Effector CD4-positive, alpha-beta T cell (primary cell): ENCODE measurements at places on chromosomes 11 and 22.

- no peak for DNase-seq
These were observed 375.0 kb downstream of the NTM start for GRCh38 chr11:131745405-131745804.

DNA sequence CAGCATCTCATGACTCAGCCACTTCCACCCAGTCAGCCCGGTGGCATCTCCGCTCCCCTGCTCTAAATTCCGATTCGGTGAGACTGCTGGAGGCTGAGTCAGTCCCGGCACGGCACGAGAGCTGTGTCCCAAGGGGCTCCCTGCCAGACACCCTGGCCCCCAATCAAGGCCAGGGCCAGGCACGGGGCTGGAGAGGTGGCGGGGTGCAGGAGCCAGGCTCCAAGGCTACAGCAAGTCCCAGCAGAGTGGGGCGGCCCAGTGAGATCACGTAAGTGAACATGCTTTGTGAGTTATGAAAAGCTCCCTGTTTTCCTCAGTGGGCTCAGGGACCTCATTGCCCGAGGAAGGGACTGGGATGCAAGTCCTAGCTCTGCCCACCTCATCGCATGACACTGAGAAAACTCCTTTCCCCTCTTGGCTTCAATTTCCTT, 3.0 kb downstream of the C11orf68 start:
- no peak for DNase-seq

- DNase-seq: no peak
These were observed 11.6 kb downstream of the PISD start for GRCh38 chr22:31650391-31650790.

GRCh38 chr11:87125257-87125656, 87.5 kb downstream of the TMEM135 start:
- no peak for DNase-seq

GRCh38 chr11:23569134-23569533, 708.9 kb upstream of the CCDC179 start:
- no peak for DNase-seq

DNA sequence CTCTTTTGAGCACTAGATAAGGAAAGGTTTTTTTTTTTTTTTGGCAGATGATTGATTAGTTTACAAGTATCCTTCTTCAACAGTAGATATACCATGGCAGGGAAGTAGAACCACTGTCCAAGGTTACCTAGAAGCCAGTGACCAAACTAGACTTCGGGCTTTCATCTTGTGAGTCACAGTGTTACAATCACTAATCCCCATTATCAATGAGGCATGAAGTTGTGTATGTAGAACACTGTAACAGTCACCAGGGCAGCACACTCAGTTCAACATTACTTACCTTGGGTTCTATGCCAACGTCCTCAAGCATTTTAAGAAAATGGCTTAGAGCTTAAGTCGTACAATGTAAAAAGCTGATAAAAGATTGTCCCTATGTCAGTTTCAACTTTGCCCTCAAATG, 430.9 kb downstream of the ETS1 start:
- no peak for DNase-seq

GRCh38 chr11:75352588-75353206, 1.2 kb upstream of the ARRB1 start:
- no peak for DNase-seq

- no peak for DNase-seq
These were observed 1.2 kb downstream of the ROM1 start for GRCh38 chr11:62614275-62614674.

- no peak for DNase-seq
These were observed 77.9 kb downstream of the SCN3B start for GRCh38 chr11:123576501-123576900.

DNA sequence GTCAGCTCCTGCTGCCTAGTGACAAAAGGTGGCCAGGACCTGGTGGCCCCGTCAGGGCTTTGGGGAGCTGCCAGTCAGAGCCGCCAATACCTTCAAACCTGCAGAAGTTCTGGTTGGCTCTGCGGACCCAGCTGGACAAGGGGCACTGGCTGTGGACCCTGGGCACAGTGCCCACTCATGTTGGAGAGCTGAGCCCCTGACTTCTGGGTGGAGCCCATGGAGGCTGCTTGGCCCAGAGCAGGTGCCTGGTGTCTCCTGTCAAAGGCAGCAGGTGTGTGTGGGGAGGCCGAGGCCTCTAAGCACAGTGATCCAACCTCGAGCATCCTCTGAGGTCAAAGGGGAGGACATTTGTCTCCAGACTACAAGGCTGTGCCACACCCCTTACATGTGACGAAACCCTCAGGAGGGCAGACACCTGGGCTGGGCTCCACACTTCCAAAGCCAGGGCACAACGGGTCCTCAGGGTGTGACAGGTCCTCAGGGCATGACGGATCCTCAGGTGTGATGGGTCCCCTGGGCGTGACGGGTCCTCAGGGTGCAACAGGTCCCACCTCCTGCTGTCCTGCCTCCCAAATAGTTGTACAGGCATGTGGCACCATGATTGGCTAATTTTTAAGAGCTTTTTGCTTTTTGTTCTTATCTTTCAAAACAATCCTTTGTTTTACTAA, 37.0 kb downstream of the MUC2 start:
- no peak for DNase-seq

DNA sequence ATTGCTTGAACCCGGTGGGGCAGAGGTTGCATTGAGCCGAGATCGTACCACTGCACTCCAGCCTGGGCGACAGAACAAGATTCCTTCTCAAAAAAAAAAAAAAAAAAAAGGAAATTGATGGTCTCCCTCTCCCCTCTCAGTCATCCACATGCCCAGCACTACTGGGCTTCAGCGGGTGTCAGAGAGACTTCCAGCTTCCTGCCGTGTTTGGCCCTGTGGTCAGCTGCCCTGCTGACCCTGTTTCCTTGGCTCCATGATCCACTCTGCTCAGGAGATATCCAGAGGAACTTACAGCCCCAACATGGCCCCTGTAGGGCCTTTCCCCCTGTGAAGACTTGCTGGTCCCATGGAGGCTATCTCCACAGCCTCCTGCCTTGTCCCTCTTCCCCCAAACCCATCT, 6.1 kb upstream of the PNPLA3 start:
- DNase-seq: no peak

DNA sequence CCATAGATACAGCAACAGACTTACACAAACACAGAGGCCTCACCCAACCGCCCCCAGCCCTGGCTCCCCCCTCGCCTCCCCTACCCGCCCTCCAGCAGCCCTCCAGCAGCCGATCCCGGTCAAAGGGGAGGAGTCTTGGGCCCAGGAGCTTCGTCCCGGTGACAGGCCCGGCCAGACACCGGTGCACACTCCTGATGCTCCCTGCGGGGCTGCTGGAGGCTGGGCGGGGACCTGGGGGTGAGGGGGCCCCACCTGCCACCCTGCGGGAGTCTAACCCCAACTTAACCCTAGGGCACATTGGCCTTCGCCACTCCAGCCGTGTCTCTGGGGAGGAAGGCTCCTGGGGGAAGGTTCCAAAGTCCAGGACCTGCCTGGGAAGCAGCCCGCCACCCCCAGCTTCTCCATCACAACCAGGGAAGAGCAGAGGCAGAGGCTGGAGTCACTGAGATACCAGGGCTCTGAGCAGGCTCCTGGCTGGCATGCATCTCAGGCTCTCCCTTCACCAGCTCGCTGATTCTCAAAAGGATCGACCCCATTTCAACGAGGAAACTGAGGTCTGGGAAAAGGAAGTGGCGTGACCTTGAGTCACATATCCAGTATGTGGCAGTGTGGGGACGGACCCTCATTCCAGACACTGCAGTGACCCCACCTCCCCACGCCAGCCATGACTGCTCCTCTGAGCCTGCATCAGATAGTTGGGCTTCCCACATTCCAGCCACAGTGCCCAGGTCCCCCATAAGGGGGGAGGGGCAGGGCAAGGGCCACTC, 14.4 kb downstream of the BCL9L start:
- DNase-seq: no peak

DNA sequence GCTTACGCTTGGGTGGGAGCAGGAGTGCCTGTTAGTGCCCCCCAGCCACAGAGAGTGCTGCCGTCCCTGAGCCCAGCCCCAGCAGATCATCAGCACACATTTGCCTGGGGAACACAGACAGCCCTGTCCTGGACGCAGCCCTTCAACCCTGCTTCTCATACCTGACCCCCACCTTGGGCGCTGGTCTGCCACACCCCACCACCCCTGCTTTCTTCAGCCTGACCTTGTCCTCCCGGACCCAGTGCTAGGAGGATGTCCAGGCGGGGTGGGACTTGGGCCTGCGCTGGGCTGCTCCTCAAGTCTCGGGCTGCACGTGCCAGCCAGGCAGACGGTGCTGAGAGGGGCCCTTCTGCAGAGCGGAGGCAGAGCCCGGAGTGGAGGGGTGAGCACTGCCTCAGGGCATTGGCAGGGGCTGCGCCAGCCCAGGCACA, 119.2 kb downstream of the KCNQ1OT1 start:
- DNase-seq: no peak

DNA sequence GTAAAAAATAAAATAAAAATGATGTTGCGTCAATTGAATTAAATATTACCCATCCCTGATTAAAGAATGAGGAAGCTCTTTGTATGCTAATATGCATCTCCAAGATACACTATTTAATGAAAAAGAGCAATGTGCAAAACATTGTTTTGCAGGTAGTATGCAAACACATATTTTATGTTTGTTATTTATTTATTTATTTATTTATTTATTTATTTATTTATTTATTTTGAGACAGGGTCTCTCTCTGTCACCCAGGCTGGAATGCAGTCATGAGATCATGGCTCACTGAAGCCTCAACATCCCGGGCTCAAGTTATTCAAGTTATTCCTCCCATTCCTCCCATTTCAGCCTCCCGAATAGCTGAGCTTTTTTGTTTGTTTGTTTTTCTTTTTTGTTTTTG, 7.2 kb upstream of the CHST1 start:
- DNase-seq: no peak

GRCh38 chr22:48734961-48735360, 1092.7 kb downstream of the BRD1 start:
- DNase-seq: no peak

GRCh38 chr11:72189455-72190250, 2.3 kb upstream of the FOLR1 start:
- no peak for DNase-seq

DNA sequence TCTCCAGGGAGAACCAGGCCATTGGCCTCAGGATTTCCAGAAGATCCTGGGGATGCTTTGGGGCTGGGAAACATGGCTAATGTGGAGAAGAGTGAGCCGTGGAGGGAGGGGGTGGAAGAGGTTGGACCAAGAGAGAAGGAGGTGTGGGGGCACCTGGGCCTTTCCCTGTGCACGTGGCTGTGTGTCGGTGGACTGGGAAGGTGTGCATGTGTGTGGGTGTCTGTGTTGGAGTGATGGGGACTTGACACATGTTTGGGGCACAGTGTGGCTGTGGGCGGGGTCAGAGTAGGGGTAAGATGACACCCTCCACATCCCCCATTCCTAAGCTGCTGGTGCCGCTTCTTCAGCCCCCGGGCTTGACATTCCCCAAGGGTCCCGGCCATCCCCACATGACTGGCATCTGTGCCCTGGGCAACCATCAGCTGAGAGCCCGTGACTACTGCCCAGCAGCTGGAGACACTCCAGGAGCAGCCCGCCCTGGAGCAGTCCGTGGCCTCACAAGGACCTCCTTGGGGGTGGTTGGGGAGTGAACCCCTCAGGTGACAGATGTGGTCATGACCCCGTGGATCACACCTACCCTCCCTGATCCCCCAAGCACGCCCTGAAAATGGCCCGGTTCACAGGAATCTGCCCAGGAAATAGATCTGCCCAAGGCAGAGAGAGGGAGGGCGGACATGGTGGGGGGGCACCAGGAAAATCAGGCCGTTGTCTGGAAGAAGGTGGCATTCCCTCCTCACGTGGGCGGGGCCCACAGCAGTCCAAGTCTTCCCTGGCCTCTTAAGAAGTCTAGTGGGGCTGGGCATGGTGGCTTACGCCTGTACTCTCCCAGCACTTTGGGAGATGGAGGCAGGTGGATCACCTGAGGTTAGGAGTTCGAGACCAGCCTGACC, 34.8 kb upstream of the SOX10 start:
- no peak for DNase-seq
